OCI-M1 (cell line): ENCODE measurements at places on chromosomes 3 and 15.

GRCh38 chr3:17642474-17642873, 100.0 kb downstream of the TBC1D5 start:
- no peak for DNase-seq

DNA sequence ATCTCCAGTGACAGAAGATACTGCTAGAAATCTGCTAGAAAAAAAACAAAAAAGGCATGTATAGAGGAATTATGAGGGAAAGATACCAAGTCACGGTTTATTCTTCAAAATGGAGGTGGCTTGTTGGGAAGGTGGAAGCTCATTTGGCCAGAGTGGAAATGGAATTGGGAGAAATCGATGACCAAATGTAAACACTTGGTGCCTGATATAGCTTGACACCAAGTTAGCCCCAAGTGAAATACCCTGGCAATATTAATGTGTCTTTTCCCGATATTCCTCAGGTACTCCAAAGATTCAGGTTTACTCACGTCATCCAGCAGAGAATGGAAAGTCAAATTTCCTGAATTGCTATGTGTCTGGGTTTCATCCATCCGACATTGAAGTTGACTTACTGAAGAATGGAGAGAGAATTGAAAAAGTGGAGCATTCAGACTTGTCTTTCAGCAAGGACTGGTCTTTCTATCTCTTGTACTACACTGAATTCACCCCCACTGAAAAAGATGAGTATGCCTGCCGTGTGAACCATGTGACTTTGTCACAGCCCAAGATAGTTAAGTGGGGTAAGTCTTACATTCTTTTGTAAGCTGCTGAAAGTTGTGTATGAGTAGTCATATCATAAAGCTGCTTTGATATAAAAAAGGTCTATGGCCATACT, 4.0 kb downstream of the B2M start:
- DNase-seq, result no peak

DNA sequence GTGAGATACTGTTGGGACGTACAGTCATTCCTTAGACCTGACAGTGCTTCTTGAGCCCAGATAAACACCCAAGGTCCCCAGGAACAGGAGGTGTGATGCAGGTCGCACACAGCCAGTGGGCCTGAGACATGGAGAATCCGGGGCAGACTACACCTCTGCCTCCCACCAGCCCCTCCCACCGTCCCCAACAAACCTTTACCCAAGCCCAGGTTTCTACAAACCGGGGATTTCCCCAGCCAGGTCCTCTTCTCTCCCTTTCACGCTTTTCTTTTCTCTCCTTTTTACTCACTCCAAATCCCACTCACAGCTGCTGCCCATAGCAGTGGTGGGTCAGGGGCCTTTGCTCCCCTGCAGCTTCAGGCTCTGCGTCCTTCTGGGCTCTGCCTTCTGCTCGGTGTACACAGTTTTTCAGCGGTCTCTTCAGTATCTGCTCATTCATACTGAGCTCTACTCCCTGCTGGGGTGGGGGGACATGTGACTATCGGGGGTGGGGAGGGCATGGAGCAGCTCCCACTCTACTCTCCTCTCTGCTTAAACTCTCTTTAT, 4.8 kb upstream of the PCSK6 start:
- DNase-seq, result no peak

DNA sequence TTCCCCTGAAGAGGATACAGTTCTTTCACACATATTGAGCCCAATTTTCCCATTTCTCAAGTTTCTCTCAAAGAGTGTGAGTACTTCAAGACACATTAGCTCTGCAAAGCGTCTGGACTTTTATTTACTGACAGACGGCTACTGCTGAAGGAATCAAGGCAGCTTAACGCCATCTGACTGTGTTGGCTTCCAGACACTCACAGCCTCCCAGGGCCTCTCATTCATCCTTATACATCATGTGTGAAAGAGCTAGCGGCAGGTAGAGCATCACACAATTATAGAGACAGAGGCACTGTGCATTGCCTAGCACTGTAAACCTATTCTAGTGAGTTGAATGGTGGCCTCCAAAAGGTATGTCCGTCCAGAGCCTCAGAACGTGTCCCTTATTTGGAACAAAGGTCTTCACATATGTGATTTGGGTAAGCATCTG, 284.1 kb upstream of the STT3B start:
- DNase-seq, result no peak

DNA sequence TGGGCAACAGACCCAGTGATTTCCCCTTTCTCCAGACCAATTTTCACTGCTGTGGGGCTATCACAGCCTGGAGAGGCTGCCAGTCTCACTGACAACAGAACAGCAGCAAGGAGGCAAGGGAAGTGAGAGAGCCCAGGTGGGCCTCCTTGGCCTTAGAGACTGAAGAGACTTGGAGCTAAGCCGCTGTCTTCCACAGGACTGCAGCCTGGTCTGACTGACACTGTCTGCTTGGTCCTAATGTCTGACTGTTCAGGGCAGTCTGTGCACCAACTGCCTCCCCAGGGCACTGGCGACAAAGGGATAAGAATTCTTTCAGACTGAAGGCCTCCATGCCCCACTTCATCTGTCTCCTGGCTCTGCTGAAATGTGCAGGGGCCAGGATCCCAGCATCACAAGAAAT, 11.5 kb downstream of the POMGNT2 start:
- DNase-seq, result no peak

DNA sequence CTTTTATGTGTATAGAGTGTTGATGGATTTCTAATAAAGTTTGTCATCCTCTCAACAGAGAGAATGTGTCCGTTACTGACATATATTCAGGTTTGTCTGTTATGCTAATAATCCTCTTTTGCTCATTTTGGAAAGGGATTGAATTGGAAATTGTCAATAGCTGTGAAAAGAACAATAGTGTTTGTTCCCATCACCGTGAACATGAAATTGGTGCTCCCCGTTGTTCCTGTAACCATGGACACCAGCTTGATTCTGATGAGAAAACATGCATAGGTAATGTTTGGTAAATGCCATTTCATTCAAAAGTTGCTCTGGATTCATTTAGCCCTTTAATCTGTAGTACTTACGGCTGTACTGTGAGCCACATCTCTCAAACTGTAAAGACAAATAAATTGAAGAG, 707.0 kb upstream of the GOLIM4 start:
- no peak for DNase-seq

- DNase-seq, result no peak
Measured at GRCh38 chr3:71563827-71564226, 19.7 kb downstream of the FOXP1 start.

DNA sequence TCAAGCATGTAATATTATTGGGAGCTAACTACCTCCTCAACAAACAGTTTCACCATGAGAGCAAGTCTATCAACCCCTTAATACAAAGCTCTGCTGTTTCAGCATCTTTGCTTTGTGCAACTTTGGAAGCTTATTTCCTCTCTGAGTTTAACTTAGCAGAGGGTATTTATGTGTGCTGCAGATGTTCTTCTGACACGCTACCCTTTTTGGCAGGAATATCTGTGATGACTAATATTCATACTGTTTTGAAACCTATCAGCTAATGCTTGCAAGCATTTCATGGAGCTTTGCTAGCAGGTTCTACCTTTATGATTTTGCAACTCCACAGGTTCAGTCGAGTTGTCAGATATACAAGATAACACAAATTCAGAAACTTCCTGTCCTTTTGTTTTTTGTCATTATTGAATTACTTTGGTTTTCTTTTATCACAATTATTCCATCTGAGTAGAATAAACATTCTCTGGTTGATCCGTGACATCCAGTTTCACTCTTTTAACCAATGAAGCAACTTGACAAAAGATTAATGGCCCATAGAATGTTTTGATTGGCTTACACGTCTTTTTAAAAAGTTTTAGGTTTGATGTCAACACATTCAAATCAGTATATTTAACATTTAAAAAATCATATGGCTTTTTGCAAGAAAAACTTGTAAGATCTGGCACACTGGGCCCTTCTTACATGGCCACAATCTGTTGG, 1.7 kb upstream of the SLC9A9 start:
- no peak for DNase-seq
